Activated CD8-positive, alpha-beta memory T cell treated with anti-CD3 and anti-CD28 coated beads for 1 hour (primary cell): ENCODE measurements at places on chromosomes 6 and 20.

DNA sequence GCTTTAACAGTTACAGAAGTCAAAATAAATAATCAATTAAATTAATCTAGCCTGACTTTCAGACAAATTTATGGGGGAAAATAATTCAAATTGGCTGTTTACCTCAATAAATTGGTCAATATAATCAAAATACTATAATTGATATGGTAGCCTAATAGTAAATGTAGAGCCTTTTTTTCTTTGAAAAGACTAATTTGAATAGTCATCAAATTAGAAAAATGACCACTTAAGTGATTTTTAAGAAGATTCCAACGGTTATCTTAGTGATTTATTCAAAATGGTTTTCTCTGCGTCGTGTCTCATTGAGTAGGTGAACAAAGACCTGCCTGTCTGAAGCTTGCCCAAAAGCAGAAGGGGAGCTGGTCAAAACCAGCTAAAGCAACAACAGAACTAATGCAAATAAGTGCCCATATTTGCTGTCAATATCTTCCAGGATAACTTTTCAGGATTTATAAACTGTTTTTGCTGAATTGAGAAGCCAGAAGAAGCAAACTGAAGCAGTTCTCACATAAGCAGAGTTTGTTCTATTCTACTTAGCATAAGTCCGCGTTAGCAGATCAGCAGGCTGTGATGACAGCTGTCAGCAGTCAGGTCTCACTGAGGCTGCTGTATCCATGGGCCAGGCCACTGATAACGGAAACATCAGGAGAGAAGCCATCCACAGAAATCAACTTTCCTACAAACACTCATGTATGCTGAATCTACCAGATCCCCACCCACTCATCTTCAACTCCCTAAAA, 7.0 kb downstream of the RCAN2 start:
- no peak for DNase-seq

DNA sequence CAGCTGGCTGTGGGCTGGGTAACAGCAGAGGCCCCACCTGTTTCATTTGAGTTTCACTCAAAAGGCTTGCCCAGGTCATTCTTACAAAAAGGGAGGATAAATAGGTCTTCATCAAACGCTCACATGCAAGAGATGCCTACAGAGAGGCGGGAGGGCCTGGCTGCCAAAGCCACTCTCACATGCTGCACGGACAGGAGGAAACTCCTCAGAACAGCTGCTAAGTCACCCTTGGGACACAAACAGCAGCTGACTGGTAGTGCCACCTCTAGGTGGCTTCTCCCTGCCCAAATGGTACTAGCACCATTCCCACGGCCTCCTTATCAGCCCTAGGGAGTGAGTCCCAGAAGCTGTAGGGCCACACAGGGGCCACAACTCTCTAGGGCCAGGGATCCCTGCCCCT, 23.8 kb downstream of the SLC22A23 start:
- DNase-seq, result no peak

- DNase-seq, result no peak
Measured at GRCh38 chr6:154202339-154202738, 154.3 kb downstream of the IPCEF1 start.

GRCh38 chr6:43634702-43635303, 837 bp upstream of the MAD2L1BP start:
- DNase-seq, result no peak

GRCh38 chr6:150361876-150362275, 6.9 kb upstream of the IYD start:
- no peak for DNase-seq

GRCh38 chr20:60192326-60192725, 234.1 kb downstream of the CDH26 start:
- no peak for DNase-seq

DNA sequence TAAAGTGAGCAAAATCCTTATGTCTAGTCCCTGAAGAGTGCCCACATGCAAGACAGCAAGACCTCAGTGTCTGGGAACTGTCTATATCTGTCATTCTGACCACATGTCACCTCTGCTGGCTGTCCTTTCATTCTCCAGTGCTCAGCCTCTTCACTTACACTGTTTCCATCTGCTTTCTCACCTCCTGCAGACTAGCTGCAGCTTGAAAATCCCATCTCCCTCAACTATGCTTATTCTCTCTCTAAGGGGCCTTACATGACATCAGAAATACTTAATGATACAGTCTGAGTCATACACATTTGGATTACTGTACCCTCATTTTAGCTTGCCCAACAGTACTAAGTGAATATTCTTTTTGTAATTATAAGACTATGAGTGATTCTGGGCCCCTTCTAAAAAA, 587.8 kb downstream of the EPM2A start:
- DNase-seq, result no peak

DNA sequence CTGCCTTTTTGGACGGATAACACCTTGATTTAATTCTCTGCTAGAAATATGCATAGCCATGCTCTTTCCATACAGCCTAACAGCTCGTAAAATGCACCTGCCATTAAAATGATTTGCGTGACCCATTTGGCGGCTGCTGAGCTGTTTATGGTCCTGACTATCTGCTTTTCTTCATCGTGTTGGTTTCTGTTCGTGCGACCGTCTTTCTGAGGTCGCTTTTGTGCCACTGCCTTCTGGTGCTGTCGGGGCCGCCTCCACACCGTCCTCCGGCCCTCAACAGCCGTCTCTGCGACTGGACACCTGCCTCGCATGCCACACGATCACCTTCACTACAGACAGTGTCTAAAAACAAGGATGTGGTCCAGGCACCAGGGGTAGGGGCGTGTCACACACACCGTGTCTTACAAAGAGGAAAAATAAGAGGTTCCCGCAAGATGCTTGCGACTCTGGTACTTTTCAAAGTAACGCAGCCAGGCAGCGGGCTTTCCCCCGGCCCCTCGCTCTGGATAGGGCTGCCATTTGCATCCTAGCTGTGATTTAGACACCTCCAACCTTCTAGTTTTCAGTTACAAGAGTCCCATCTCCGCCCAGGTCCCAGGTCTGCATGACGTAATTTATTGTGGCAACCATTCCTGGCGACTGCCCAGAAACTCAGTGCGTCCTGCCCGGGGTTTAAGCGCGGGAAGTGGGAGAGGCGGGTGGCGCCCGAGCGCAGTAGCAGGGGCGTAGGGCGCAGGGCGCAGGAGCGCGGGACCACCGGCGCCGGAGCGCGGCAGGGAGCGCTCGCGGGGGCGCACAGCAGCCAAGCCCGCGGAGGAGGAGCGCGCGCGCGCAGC, at the start of gene STMND1:
STMND1 (plus strand) TSS at position 629 of the 836 bp plus-strand sequence. CDS start 208 bp downstream, outside the sequence.
- no peak for DNase-seq

- no peak for DNase-seq
Measured at GRCh38 chr6:105886814-105887544, 199.2 kb upstream of the PRDM1 start.

GRCh38 chr6:144266091-144266649, 19.0 kb upstream of the UTRN start:
- no peak for DNase-seq

- DNase-seq, result no peak
Measured at GRCh38 chr6:135850882-135851281, 619 bp upstream of the PDE7B start.

- DNase-seq, result no peak
Measured at GRCh38 chr6:56693246-56693607, 50.5 kb upstream of the DST start.

DNA sequence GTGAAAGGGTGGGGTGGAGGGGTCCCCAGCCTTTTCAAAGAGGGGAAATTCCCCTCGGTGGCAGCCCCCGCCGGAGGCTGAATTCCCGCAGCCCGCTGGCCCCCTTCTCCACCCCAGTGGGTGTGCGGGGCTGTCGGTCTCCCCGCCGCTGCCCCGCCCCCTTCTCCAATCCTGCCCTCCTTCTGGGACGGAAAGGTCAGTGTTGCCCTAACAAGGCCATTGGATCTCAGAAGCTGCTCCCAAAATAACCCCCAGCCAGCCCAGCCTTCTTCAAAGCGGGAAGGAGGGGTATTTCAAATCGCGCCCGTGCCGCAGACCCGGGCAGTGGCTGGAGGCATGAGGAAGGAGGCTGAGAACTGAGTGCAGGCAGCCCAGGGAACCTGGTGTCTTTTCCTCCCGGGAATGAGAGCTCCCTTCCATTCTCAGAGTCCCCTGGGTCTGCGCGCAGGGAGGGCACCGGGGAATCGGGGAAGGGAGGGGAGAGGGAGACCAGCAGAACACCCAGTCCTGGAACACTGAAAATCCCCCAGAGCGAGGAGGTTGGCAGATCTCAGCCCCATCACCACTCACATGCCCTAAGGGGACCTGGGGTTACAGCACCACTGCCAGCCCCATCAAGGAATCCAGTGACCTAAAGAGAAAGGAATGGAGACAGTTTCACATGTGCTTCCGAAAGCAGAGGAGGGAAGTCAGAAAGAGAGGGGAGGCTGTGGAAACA, at the start of gene JPH2:
JPH2 (minus strand) TSS at position 135 of the 718 bp plus-strand sequence. CDS start 483 bp downstream, outside the sequence.
- DNase-seq, result no peak

DNA sequence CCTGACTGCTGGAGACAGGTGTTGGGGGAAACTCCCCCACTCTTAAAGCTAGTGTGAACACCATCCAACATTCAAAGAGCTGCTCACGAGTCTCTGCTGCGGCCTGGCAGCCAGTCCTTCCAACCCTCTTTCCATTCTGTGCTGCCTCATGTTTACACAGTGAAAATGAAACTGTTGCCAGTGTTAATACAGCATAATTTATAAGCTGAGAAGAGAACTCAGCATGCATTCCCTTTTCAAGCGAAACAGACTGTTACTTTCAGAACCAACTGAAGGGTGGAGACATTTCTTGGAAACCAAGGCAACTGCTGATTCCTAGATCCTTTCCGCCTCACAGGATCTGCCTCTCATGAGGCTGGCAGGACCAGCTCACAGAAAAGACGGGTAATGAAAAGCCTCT, 533.8 kb upstream of the ID4 start:
- DNase-seq, result no peak

GRCh38 chr6:71332012-71332411, 43.4 kb downstream of the OGFRL1 start:
- no peak for DNase-seq

- no peak for DNase-seq
Measured at GRCh38 chr6:123215211-123215610, 219.2 kb downstream of the CLVS2 start.

GRCh38 chr6:24078200-24078599, 47.8 kb upstream of the NRSN1 start:
- DNase-seq, result no peak

DNA sequence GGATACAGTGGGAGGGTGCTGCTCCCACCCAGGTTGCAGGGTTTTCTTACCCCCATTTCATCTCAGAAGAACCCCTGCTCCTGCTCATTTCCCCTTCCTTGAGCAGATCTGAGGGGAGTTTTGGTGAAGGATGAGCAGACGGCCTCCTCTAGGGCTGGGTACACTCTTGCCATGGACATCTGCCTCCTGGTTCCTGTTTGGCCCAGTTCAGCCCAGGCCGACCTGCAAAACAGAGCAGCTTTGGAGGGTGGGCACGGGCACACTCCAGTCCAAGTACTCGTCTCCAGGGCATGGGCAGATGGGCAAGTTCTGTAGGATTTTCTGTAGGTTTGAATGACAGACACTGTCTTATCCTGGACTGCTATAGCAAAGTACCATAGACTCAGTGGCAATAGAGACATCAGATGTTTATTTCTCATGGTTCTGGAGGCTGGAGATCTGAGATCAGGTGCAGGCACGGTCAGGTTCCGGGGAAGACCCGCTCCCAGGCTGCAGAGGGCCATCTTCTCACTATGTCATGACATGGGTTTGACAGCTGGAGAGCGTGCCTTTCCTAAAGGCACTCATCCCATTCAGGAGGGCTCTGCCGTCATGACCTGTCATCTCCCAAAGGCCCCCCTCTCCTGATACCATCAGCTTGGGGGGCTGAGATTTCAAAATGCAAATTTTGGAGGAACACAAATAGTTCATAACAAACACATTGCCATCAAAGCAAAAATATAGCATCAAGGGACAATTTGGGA, 6.2 kb downstream of the NPBWR2 start:
- DNase-seq, result no peak

DNA sequence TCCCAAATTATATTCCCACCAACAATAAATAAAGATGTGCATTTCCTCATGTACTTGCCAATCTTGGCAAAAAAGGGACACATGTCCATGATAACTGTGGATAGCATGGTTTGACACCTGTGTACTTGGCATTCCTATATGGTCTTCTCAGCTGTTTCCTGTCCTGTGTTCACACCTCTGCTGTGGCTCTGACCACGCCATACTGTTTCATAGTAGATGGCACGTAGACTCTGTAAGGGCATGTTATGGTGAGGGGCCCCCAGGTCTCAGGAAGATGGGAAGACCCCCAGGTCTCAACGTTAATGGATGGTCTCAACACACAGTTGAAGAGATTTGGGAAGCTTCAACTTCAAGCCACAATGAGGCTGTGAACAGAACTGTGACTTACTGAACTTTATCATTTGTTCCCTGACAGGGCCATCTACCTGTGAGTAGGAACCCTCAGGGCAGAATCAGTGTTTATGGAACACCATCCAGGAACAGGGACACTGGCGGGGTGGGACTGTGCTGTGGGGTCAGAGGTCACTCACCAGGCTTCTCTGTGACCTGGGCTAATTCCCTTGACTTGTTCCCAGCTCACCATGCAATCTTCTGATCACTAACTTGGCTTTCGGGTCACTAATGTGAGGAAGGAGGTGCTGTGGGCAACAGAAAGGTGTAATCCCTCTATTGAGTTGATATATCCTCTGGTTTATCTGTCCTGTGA, 11.8 kb downstream of the ZBTB24 start:
- no peak for DNase-seq

DNA sequence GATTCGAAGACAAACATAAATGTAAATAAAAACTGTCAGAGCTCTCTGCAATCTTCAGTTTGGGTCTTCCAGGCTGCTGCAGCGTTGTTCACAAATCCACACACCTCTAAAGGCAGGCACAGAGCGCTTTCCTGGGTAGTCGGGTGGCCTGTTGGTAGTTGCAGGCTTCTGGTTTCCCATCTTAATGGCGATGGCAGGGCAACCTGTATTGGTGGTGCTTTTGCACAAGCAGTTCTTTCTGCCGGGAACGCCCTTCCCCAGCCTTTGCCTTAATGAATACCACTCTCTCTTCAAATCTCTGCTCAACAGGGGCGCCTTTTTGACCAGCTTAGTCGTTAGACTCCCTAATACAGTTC, 723 bp upstream of the IFT52 start:
- no peak for DNase-seq

DNA sequence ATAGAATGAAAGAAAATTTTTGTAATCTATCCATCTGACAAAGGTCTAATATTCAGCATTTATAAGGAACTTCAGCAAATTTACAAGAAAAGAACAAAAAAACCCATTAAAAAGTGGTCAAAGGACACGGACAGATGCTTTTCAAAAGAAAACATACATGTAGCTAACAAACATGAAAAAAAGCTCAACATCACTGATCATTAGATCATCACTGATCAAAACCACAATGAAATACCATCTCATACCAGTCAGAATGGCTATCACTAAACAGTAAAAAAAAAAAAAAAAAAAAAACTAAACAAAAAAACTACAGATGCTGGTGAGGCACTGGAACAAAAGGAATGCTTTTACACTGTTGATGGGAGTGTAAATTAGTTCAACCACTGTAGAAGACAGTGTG, 837.1 kb downstream of the EPHA7 start:
- no peak for DNase-seq

- DNase-seq, result no peak
Measured at GRCh38 chr20:59808729-59809381, 124.6 kb downstream of the SYCP2 start.

GRCh38 chr6:53458105-53458866, 86.6 kb downstream of the GCLC start:
- no peak for DNase-seq

GRCh38 chr6:150686566-150686965, 86.9 kb downstream of the PLEKHG1 start:
- no peak for DNase-seq
